Thoracic aorta (tissue), 2 donors: ENCODE measurements at places on chromosomes 11 and 22.

GRCh38 chr22:29824677-29825076 is 13.4 kb downstream of the ASCC2 start:
- no peak for DNase-seq

GRCh38 chr11:267491-267994 is 10.7 kb upstream of the NLRP6 start:
- DNase-seq: no peak

DNA sequence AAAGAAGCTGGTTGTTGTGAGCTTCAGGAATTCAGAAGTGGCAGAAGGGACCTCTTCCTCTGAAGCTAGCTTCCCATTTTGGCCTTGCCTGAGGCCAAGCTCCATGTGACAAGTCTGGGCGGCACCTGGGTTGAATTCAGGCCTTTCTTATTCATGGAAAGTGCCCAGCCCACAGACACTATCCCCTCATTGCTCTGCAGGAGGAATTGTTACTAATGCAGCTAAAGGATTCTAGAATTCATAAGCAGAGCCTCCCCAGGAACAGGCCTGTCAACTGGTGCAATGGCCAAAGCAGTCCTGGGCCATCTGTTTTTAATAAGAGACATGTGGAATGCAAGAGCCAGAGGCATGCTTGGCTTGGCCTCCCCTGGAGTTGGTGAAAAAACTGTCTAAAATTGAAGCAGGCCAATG is 71.4 kb downstream of the SLC1A2 start:
- DNase-seq: no peak

GRCh38 chr22:45285263-45286058 is 712 bp downstream of the UPK3A start:
- DNase-seq: no peak

GRCh38 chr11:3002351-3002861 is 10.3 kb upstream of the NAP1L4 start:
- no peak for DNase-seq

GRCh38 chr22:20237480-20238440 is 30.4 kb downstream of the RTN4R start:
- DNase-seq: no peak

GRCh38 chr22:40383905-40384304 is 13.5 kb downstream of the SGSM3 start:
- no peak for DNase-seq

DNA sequence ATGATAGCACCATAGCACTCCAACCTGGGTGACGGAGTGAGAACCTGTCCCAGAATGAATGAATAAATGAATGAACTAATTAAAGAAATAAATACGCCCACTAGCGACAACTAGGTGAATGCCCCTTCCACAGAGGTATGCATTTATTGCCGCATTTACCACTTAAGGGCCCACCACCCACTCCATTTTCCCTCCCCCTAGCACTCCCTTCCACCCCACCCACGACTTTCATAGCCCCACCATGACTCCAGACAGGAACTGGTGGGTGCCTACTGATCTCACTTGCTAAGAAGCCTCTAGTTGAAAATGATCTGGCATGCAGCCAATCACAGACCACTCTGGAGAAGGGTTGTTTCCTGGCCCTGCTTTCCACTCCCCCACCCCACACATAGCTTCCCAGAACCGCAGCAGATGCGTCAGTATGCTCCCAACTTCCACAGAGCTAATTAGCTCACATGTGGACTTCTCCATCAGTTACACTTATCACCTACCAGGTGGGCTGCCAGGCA is 167.6 kb downstream of the WT1 start:
- DNase-seq: no peak

DNA sequence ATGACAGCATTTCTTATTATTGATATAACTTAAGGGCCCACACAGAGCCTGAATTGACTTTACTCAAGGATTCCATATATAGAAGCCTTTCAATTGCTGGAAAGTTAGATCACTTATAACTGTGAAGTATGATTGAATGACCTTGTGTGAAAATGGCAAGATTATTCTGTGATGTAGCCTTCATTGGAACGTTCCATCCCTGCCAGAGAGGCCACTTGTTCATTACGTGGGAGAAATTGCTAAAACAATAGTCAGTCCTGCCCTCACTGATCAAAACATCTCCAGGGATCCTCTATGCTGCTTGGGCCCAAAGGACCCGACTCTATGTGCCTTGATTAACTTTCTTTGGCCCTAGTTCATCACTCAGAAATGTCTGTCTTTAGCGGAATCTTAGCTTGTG is 159.5 kb upstream of the BLID start:
- no peak for DNase-seq

GRCh38 chr11:65382804-65383368 is 440 bp upstream of the SLC25A45 start:
- no peak for DNase-seq
